ENCODE measurements at places on chromosomes 1 and 21. TPM values are rescaled to one million over a fixed set of nuclear protein-coding genes. Genes with fewer than 3 reads are reported as not detected.

Gene TEX38
- total RNA-seq: under 0.01 TPM

Gene TACSTD2
- 56.2 TPM for total RNA-seq

Gene LAMB3
- 0.20 TPM for total RNA-seq

Gene FHL3
- total RNA-seq: 7.7 TPM

Gene LAMC2
- 1.1 TPM for total RNA-seq

Gene E2F2
- 0.87 TPM for total RNA-seq

Measured in lung microvascular endothelial cell (primary cell).